Activated naive CD4-positive, alpha-beta T cell (primary cell): ENCODE measurements at places on chromosomes 6 and 20.

DNA sequence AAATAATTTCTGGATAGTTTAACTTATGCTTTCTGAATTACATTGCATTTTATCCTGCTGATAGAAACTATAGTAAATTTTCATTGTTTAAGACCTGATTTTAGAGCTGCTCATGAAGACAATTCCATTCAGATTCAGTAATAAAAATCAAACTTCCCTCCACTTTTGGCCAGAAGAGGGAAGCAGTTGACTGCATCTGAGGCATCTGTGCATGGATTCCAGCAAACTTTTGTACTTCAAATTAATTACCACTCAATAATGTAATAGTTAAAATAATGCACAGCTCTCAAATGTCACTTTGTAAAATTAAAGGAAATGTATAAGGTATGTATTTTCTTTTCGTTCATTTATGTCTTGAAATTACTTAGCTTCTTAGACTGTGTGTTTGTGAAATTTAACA, 64.2 kb upstream of the SLC35B3 start:
- DNase-seq = no peak

GRCh38 chr6:125858427-125859320, 67.9 kb downstream of the NCOA7 start:
- DNase-seq = no peak

GRCh38 chr6:124430740-124431318, 531.4 kb upstream of the RNF217 start:
- DNase-seq = no peak

- DNase-seq = no peak
These were observed 24.2 kb downstream of the EDN3 start for GRCh38 chr20:59324521-59325141.

GRCh38 chr6:154868143-154868594, 126.9 kb upstream of the TIAM2 start:
- DNase-seq = no peak

GRCh38 chr6:12030993-12031550, 19.0 kb downstream of the HIVEP1 start:
- DNase-seq = no peak

- DNase-seq = no peak
These were observed 133.2 kb downstream of the SMOC2 start for GRCh38 chr6:168574075-168574698.

GRCh38 chr20:53101992-53102760, 130.0 kb downstream of the TSHZ2 start:
- DNase-seq = no peak

GRCh38 chr6:34491091-34491430, 25.2 kb downstream of the PACSIN1 start:
- DNase-seq = no peak

GRCh38 chr6:33276864-33277662, at the start of gene B3GALT4:
Gene B3GALT4, plus strand, starts transcription at chr6:33277123. Its CDS starts 297 bp downstream, at chr6:33277420.
- DNase-seq = peak; percentile 45

DNA sequence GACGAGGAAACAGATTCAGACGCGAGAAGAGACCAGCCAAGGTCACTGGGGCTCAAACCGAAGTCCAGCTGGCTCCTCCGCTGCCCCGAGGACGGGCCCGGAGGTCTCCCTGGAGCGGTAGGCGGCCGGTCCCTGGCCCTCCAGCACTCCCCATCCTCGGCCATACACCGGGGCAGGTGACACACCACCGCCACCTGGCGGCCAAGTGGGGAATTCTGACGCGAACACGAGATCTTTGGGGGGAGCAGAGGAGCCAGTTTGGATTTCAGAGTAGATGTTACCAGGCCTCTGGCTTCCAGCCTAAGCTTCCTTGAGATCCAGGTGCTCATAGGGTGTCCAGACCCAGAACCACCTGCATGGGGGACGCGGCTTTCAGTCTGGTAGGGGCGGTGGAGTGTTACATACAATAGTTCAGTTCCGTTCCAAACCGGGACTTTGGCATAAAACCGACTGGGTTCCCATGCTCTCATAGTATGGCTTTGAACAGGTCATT, 16.1 kb downstream of the BPIFB1 start:
- DNase-seq = peak; percentile 65
